Stimulated activated CD4-positive, alpha-beta T cell treated with anti-CD3 and anti-CD28 coated beads, TNF-alpha, amount 100 ng/mL, for 48 hours (primary cell): ENCODE measurements at places on chromosomes 4 and X.

GRCh38 chrX:16022580-16023200 is 100.7 kb upstream of the GRPR start:
- DNase-seq = no peak

- no peak for DNase-seq
These were observed 127.4 kb downstream of the ANAPC10 start for GRCh38 chr4:144970597-144970996.

- DNase-seq = no peak
These were observed 795.2 kb downstream of the PCDH18 start for GRCh38 chr4:136737066-136737465.

DNA sequence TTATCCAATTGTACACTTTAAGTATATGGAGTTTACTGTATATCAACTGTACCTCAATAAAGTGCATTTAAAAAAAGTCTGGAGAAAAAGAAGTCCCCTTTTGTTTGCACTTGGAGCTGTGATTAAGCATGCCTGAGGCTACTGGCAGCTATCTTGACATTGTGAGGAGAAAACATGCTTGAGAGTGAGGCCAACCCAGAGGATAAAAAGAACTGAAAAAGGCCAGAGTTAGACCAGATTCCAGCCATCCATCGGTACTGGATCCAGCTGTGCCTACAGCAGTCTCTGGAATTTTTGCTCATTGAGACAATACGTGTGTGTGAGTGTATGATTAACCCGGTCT is 57.4 kb downstream of the LGI2 start:
- no peak for DNase-seq

- no peak for DNase-seq
These were observed 124.8 kb upstream of the SLIT2 start for GRCh38 chr4:20126906-20127305.

DNA sequence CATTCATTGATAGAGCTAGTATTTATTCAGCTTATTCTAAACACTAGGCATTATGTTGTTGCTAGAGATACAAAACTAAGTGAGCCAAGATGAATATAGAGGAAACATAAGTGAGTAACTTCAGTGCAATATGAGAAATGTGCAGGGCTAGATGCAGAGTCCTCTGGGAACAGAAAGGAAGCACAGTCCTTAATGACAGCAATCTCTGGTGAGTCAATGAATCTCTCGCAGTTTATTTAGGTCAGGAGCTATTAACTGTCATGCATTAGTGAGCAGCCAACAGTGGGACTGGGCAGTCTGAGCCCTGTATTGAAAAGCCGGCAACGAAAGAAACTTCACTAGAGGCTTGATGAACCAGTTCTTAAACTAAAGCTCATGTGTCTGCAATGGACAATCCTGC is 598.1 kb upstream of the MAGEB2 start:
- DNase-seq = no peak

DNA sequence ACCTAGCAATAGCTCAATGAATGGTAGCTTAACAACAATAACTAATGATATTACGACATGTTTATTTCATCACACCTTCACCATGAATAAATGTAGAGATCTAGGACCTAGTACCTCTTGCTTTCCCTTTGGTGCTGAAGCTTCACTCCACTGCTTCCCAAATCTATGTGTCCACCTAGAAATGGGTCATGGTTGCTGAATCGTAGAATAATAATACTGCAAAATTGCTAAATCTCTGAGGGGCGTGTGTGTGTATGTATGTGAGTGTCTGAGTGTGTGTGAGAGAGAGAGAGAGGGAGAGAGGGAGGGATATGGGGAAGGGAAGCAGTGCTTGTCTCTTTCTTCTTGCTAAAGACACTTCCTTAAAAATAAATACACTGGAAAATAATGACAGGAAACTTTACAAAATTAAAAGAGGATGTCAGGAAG is 109.3 kb upstream of the BMP2K start:
- DNase-seq = no peak

DNA sequence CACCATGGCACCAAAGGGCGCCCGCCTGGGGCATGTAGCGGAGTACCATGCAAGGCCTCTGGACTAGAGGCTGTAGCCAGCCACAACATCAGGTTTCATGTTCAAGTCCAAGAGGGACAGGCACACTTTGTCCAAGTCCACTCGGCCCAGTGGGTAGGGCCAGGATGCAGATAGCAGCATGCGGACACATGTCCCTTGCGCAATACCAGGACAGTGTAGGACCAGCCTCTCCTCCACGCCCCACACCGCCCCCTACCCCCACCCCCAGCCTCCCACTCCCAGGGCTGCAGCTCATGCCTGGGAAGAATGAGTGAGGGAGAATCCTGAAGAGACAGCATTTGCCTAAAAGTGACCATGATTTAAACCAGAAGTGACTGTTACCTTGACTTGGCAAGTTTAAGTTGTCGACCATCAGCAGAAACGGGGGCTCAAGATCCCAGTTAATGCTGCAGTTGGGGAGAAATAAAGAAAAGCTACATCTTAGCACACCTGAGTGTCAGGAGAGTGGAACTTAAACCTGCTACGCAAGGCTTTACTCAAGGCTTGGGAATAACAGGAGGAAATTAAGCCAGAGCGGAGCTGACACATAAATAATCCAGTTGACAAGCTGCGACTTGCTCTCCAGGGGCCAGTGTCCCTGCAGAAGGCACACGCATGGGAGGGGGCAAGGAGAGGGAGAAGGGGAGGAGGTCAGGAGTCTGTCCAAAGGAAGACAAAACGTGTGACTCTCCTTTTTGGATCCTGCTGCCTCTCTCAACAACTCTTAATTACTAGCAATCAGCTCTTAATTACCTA is 221.7 kb downstream of the BCOR start:
- no peak for DNase-seq

DNA sequence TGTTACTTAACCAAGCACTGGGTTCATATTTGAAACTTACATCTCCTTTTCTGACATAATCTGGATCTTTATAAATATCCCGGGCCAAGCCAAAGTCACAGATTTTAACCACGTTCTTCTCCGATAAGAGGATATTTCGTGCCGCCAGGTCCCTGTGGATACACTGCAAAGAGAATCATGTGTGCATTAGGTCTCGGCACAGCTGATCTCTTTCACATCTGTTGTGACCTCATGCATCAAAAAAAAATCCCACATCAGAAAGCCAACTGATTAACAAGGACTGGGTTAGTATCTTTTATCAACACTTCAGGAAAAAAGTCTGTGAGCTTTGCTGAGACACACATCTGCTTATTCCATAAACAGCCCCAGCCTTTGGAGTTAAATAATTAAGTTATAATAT is 35.5 kb downstream of the KDR start:
- DNase-seq = no peak

GRCh38 chrX:136954930-136955329 is 74.4 kb upstream of the RBMX start:
- DNase-seq = no peak

DNA sequence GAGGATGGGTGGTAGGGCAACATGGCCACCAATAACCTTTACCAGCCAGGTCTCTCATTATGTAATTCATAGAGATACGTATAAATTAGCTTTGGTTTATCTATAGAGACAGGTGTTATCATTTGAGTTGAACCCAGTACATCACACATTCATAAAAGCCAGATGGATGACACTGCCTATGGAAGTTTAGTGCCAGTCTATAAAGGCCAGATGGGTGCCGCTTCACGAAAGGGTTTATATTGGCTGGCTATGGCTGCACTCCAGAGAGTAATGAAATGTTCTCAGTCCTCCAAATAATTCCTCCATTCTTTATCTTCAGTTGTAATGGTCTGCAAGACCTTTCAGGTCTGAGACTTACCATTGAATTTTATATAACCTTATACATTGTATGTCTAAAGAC is 331.9 kb upstream of the NR3C2 start:
- DNase-seq = no peak

DNA sequence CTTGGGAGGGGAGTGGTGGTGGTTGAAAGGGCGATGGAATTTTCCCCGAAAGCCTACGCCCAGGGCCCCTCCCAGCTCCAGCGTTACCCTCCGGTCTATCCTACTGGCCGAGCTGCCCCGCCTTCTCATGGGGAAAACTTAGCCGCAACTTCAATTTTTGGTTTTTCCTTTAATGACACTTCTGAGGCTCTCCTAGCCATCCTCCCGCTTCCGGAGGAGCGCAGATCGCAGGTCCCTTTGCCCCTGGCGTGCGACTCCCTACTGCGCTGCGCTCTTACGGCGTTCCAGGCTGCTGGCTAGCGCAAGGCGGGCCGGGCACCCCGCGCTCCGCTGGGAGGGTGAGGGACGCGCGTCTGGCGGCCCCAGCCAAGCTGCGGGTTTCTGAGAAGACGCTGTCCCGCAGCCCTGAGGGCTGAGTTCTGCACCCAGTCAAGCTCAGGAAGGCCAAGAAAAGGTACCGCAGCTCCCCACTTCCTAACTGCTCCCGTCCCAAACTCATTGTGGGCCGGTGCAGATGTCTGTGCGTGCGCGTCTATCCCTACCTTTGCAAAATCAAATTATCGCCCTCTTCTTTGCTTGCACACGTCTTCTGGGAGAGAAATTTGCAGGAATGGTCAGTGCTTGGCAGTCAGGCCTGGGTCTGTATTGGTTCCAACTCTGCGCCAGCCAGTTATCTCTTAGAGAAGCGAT is 533 bp downstream of the IL15 start:
- DNase-seq = no peak

DNA sequence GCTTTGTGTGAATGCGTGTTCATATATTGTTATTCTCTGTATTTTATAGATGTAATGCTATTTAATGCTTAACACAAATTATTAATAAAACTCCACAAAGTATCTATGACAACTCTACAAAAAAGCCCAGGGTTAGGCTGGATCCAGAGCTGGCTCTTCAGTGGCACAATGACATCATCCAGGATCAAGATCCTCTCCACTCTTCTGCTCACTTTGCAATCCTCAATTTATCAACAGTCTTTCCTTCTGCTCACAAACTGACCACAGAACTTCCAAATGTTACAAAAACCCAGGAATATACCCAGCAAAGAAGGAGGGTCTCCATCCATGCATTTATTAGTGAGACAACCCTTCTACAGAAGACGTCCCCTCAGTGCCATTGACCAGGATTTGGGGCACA is 132.3 kb downstream of the HNRNPD start:
- DNase-seq = no peak

DNA sequence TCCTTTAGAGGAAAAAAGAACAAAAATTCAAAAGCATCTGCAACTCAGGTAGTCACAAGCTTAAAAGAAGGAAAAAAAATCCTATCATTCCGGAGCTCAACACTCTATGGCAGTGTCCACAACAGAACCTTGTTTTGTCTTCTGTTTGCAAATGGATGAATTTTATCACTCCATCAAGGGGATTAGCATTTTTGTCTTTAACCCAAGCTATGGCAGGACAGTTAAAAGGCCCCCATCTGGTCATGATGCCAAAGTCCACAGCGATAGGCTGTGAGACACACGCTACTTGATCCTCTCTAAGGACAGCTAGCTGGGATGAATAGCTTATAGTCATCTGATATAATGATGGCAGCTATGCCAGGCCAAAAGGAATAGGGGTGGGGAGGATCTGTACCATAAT is 16.6 kb downstream of the AMER1 start:
- DNase-seq = no peak

- DNase-seq = no peak
These were observed 58.6 kb upstream of the PRSS48 start for GRCh38 chr4:151218343-151218742.

- DNase-seq = no peak
These were observed 150.1 kb downstream of the ADAM29 start for GRCh38 chr4:175068266-175068665.

DNA sequence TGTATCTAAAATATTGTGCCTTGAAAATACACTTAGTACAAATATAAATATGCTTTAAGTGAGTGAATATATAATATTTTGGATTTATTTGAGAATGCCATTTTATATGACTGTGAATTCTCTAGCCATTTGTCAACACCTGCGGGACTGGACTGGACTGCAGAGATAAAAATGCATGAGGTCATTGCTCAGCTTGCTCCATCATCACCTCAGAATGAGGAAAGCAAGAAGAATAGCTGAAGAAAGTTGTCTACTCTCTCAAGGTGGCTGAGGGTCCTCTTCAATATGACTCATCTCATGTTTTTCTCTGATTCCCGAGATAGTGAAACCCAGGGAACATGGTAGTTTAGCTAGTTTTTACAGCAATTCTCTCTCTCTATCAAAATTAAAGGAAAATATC is 732.5 kb upstream of the AGA start:
- no peak for DNase-seq

DNA sequence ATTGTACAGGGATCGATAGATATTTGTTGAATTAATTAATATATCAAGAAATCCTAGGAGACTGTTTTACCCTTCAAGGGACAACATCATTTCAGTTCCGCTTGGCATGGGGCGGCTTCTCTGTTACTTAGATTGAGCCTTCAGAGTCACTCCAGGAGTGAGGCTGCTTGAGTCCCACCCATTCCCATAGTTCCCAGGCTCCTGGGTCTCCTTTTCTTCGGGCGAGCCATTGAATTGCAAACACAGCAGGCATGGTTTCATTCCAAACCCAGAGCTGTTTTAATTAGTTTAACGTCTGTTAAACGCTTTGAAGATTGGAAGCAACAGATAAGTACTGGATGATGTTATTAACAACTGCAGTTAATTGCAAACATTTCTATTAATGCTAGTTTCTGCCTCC is 571 bp upstream of the EDA start:
- no peak for DNase-seq

DNA sequence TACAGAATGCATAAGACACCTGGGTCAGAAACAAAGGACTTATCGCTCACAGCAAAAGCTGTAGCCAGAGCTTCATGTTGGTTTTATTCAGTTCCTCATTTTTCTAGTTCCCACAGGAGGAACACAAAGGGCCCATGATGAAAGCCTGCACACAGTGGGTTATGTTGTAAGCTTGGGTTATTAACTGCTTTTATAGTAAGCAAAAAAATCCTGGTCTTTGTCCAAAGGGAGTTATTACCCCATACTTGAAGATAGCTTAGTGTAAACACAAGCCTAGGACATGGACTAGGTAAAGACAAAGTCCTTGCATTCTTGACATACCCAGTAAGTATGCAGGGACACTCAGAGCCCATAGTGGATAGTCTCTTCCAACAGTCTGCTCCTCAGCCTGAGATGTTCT is 11.7 kb downstream of the BBS12 start:
- DNase-seq = no peak

DNA sequence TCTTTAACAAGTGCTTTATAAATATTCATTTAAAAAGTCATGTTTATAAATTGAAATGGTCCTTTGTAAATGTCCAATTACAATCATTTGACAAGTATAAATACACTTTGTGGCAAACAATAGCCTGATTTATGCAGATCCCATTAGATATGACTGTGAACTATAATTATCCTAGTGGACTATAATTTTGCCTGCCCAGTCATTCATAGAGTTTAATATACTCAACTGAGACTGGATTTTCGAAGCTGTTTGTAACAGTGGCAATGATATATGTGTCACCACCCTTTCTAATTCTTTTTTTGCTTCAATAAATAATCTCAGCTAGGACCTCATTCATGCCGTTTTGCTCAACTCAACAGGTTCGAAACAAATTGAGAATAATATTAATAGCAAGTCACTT is 732.0 kb downstream of the PCDH18 start:
- no peak for DNase-seq

DNA sequence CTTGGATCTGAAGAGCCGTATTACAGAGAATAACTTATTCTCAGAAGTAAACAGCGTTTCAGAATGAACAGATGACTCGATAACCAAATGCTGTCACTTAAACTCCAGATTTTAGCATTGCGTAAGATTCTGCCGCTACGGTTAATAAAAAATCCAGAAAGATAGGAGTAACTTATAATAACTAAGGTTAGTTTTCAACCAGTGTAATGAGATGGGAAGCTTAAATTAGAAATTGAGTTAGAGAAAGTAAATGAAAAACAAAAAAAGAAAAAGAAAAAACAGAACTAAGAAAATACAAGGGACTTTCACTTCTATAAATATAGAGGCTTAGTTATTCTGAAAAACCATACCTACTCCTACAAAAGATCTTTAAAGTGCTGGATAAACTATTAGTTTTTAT is 13.1 kb upstream of the PARM1 start:
- DNase-seq = no peak
